Stimulated activated CD4-positive, alpha-beta T cell treated with anti-CD3 and anti-CD28 coated beads, Interleukin-1b, Interleukin-23, amount 100 ng/mL, for 4 hours (primary cell): ENCODE measurements at places on chromosomes 5 and 9.

- no peak for DNase-seq
These were observed 33.1 kb upstream of the UGT3A2 start for GRCh38 chr5:36099748-36100147.

GRCh38 chr9:80890124-80890523, 799.2 kb downstream of the TLE1 start:
- DNase-seq, result no peak

GRCh38 chr5:35672995-35673394, 55.3 kb downstream of the SPEF2 start:
- no peak for DNase-seq

DNA sequence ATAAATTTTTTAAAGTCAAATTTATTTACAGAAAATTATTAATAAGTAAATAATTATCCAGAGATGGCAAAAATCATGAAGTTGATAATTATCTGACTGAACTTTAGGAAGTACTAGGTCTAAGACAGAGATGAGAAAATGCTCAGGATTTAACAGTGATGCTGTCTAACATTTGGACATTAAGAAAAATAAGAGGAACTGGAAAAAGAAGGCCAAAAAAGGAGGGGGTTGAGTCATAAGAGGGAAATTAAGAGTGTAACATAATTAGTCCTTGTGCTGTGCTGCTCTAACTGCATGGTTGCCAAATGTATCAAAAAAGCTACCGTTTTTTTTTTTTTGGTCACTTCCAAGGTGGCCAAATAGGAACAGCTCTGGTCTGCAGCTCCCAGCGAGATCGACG, 35.4 kb upstream of the TUT7 start:
- DNase-seq, result no peak

DNA sequence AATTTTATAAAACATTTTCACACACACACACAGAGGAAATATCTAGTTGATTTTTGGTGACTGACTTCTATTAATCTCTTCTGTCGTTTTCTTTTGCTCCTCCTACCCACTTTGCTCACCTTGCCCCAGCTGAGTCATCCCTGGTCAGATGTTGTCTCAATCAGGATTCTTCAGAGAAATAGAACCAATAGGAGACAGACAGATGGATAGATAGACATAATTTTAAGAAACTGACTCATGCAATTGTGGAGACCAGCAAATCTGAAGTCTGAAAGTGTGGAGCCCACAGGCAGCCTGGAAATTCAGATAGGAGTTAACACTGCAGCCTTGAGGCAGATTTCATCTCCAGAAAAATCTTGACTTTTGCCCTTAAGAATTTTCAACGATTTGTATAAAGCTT, 37.0 kb upstream of the PIK3R1 start:
- no peak for DNase-seq

DNA sequence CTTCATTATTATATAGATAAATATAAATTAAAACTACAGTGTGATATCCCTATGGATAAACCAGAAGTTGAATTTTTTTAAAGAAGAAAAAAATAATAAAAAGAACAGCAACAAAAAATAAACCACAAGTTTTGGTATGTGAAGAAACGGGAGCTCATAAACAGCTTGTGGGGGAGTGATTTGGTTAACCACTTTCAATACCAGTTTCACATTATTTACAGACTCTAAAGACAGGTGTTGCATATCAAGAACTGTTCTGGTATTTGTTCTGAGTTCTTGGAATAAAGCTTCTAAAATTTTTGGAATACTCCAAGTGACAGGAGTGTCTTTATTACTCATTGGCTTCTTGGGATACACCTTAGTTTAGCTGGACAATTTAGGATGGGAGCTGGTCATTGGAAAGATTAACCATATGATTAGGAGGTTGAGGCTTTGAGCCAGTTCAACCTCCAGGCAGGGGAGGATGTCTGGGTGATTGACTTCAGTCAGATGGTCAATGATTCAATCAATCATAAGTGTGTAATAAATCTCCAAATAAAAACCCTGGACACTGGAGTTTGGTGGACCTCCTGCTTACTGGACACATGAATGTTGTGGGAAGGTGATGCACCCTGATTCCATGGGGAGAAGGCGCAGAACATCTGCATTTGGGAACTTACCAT, 2223.1 kb upstream of the C9orf72 start:
- DNase-seq, result no peak

DNA sequence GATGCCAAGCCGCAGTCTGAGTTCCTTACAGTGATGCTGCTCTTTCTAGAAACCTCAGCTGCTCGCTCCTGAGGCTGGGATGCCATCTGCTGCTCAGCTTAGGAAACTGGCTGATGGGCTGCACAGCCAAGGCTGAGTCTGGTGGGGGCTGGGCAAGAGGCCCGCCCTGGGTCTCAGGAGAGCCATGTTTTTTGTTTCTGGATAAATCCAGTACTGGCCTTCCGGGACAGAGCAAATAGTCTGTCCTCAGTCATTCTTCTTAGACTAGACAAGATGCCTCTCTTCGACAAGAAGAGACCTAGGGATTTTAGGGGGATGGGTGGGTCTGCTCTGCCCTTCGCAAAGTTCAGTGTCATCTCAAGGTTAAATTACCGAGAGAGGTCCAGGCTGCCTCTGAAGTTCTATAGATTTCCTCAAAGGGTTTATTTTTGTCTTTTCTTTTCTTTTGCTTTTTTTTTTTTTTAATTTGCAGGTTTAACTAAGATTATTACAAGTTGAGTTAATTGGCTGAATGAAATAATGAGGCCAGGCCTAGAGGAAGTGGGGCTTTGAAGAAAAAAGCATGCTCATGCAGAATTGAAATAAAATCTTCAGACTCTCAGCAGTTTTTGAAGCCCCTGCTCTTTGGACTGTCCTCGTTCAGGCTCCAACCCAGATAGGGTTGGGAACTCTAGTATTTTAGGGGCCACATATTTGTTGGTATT, 30.6 kb upstream of the MATR3 start:
- DNase-seq, result peak; percentile 38

DNA sequence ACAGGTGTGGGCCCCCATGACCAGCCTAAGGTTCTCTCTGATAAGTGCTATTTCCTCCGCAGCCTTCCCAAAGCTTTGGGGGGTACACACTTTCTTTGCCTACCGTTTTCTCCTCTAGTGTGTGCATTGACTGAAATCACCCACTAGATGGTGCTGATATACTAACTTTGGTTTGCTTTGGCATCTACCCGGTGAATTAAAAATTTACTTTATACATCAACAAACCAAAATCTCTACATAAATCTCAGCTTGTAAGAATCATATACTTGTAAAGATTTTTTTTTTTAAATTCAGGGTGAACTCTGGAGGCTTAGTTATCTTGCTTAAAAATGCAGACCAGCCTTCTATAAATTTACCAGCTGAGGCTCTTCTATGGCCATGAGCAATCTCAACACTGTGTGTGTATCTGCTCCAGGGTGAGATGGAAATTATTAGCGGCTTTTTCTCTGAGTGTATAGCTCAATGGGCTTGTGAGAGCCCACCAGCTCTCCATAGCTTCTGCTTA, 475.7 kb upstream of the TNC start:
- no peak for DNase-seq

DNA sequence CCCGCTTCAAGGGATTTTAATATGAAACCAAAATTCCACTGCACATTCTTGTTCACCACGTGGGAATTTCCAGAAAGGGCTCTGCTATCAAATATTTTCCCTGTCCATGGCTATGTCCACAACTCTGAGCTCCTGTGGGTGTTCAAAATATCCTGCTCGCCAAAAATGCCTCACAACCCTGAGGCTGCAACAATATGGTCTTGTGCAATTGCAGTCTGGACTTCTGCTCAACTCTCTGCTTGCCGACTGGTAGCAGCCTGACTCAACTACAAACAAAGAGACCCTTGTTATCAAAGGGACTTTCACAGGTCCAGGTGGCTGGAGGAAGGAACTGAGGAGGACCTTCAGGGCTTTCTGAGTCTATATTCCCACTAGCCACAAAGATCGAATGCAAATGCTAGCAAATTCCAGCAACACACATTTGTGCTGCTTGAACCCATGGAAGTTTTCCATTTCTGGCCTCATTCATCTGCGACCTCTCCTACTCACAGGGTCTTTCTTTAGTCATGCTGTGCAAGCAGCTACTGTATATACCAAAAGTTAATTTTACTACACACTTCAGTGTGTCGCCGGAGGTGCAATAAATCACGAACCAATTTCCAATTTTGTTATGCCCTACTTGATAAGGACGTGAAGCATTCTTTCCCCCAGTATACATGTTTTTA, 169.2 kb upstream of the SLC30A5 start:
- no peak for DNase-seq

DNA sequence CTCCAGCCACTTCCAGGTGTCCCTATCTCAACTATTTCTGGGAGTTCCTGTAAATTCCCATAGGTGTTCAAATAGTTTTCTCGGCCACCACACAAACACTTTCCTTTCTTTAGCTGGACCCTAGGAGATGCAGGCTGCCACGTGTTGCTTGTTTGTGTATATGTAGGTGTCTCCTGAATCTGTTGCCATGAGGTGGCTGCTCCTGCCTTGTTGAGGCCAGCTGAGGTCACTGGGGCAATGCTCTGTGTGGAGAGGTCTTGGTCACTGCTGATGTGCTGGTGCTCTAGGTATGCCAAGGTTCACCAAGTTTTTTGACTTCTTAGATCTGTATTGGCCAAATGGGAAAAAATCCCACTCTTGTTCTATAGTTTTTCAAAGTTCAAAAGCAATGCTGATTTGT, 132.5 kb upstream of the CHD1 start:
- DNase-seq, result no peak

- no peak for DNase-seq
These were observed 45.6 kb upstream of the SLC44A1 start for GRCh38 chr9:105198865-105199264.

DNA sequence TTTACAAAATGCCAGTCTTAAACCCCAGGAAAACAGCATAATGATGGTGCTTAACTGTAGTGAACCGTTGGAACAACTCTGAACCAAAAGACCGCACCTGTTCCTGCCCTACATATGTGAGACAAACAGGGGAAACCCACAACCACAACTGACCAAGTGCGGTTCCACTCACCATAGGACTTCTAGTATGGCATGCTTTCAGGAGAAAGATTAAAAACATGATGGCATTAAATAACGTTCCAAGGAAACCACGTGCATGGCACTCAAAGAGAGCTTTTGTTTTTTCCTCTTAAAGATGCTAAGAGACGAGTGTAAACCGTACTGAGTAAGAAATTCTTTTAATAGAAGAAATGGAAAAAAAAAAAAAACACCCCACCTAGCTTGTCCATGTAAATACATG, 119.8 kb downstream of the SSBP2 start:
- no peak for DNase-seq

DNA sequence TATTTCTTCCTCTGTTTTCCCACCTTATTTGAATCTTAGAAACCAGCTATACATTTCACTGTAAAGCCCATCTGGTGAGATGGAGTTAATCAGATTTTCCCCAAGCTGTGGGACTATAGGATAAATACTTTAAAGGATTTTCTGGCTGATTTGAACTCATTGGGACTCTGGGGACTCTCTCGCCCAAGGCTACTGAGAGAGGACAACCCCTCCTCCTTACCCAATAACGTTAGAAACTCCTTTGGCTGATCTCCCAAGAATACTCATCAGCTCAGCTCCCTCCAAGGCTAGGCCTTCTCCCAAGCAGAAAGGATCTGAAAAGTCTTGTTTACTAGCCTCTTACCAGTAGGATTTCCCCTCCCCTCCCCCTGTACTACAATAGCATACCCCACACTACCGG, 1.5 kb upstream of the GLRA1 start:
- DNase-seq, result no peak

- DNase-seq, result no peak
These were observed 6.1 kb downstream of the CCNI2 start for GRCh38 chr5:132753135-132753987.

DNA sequence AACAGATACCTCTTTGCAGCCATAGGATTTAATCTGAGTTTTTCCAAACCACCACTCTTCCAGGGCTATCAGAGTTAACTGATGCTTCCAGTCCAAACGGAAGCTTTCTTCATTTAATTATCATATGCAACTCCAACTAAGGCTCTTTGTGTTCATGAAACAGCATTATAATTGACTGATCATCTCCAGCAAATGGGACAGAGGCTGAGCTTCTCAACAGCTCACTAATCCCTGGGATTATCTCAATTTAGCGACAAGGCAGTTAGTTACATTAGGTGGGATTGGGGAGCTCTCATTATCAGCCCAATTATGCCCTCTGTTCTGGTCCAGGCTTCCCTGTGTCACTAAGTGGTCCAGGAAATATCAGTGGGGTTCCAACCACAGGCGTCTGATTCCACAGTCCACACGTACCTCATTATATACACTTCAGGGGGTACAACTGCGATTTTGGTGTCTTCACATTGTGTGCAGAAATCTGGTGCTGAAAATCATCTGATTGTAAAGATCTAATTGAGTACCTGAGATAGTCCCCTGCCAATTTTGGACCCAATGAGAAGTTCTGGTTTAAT, 313.5 kb upstream of the PANK3 start:
- no peak for DNase-seq

- no peak for DNase-seq
These were observed 31.0 kb downstream of the NSUN2 start for GRCh38 chr5:6601816-6602215.

- DNase-seq, result no peak
These were observed 231.2 kb downstream of the ARRDC3 start for GRCh38 chr5:91151947-91152346.

GRCh38 chr9:126699401-126699881, 85.7 kb downstream of the LMX1B start:
- DNase-seq, result no peak

- no peak for DNase-seq
These were observed 24.2 kb downstream of the TRIO start for GRCh38 chr5:14167211-14167845.

- DNase-seq, result no peak
These were observed 367.1 kb upstream of the RIOK2 start for GRCh38 chr5:97550164-97550563.

DNA sequence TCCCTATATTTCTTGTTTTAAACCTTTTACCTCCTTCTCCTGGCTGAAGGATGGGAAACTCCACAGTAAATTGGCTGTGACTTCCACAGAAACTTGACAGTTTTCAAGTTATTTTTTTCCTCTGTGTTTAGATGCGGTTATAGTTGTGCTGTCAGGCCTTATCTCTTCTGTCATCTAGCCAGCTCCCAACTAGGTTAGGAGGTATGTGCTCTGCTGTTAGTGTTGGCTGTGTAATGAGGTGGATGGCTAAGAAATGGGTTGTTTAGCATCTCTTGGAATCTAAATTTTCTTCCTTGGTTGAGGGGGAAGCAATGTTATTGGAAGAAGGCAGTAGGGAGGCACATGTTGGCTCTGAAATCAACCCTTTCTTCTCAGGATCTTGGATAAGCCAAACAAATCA, 149.9 kb upstream of the RUSC2 start:
- DNase-seq, result no peak

DNA sequence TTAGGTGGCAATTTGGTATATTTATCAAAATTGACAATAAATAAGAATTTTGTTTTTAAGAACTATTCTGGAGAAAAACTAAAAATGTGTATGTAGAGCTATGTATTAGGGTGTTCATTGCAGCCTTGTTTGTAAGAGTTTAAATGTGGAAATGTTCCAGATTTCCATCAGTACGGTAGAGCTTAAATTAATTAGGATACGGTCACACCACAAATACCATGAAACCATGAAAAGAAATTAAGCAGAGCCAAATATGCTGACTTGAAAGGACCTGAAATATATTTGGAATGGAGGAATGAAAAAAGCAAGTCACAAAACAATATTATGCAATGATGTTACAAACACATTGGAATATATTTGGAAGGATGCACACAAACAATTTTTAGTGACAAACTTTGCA, 64.6 kb downstream of the ACTBL2 start:
- no peak for DNase-seq
